ENCODE measurements at places on chromosomes 2 and 18. TPM values are rescaled to one million over a fixed set of nuclear protein-coding genes. Genes with fewer than 3 reads are reported as not detected.

The SKOR2 gene
- total RNA-seq: not detected

- DNase-seq: no peak
Measured at GRCh38 chr2:12151716-12152115, 405.3 kb downstream of the LPIN1 start.

The ZNF519 gene
- total RNA-seq: 22.7 TPM

DNA sequence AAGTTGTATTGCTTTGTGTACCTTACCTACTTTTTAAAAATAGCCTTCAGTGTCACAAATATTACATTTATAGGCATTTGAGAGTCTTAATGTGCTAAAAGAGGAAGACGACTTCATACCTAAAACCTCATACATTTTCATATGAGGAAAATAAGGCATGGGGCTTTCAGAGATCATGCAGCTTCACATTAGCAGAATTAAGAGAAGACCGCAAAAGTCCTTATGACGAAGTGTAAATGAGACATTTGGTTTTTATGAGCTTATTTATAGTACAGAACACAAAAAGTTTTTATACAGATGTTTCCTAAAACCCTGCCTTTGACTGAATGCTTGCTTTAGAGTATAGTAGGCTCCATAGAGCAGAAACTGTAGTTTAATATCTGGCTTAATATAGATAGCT is 10.1 kb upstream of the CCDC138 start:
- no peak for DNase-seq

DNA sequence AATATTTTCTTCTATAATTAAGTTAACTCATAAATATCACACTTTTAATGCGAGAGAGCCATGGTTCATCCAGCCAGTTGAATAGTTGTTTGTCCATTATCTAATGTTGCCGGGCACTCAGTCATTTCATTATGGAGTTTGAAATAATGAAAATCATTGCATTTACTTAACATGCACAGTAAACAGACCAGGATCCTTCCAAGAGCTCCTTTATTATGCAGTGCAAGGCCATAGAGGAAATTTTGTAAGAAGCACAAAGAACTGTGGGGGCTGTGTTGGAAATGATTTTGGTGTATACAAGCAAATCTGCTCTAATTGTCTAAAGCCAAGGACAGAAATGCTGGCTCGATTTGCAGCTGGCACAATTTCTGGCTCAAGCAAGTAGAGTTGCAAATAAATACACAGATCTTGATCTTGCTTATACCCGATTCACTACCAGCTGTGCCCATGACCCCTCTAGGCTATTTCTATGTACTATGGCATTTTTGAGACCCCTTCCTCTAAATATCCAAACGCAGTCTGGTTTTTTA is 400.3 kb upstream of the HNRNPA3 start:
- no peak for DNase-seq

All from activated naive CD8-positive, alpha-beta T cell treated with anti-CD3 and anti-CD28 coated beads, Interleukin-2, amount 10 ng/mL, durations not matched to agents 7 days and 5 days (primary cell).